ENCODE measurements at places on chromosomes 4 and X.

GRCh38 chr4:55117511-55117910 lies 7.9 kb downstream of the KDR start:
- no peak for DNase-seq

DNA sequence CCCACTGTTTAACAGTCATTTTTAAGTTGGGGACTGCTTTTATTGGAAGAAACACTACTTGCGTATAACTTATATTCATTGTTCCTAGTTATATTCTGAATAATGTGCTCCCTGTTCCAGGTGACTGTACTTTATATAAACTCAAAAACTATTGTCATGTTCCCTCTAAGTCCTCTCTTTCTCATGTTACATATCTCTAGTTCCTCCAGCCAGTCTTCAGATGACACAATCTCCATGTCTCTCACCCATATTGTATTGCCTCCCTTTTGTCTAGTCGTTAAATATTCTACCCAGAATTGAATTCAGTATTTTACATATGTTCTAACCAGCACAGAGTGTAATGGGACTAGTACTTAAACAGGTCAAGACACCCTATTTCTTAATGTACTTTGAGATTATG lies 5.3 kb downstream of the VAMP7 start:
- DNase-seq = no peak

DNA sequence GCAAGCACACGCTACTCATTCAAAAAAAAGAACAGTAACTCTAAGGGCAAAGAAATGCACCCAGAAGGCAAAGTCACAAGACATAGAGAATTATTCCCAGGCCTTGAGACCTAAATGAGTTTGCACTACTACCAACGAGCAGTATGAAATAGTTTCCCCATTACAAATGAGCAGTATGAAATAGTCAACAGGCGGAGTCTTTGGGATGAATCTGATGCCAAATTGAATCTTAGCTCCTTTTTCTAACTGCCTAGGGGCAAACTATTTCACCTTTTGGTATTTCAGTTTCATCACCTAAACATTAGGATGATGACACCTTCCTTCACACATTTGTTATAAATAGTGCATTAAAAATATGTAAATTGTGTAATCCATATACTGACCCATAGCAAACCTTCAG lies 213.0 kb upstream of the FAT4 start:
- DNase-seq = no peak

DNA sequence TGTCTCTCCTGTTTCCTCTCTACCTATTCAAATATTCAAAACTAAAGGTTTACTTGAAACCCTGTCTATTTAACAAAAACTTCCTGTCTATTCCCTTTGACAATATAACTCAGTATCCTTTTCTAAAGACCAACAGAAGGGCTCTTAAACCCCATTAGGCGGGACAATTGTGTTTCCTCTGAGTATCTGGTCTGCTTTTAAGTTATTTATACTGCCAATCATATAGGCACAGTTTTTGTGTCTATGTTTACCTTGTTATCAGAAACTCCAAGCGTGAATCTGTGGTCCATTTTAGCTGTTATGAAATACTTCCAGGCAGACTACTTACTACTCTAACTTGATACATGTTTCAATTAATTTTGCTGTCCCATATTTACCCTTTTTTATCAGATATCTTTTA lies 350.0 kb upstream of the CTSO start:
- DNase-seq = no peak

GRCh38 chrX:130691576-130691975 lies 211.4 kb downstream of the ENOX2 start:
- DNase-seq = no peak

GRCh38 chrX:29528281-29528680 lies 687.1 kb upstream of the MAGEB2 start:
- DNase-seq = no peak

DNA sequence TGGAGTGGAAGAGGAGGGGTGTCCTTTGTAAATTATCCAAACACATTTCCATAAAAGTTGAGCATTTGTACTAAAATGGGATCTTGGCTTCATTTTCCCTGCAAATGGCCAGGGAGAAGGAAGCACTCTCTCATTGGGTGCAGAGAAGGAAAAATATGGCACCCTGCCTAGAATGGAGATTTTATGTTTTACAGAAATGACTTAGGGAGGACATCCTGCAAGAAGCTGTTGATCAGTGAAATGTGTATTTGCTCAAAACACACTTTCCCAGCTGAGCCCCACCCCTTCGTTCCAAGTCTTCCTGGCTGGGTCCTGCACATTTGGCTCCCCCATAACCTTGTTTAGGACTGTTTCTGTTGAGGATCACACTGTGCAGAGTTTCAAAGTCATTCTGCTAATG lies 213.5 kb upstream of the TAPT1 start:
- no peak for DNase-seq

- DNase-seq = peak; percentile 59
These were observed 55.1 kb downstream of the GPR82 start for GRCh38 chrX:41779030-41779564.

DNA sequence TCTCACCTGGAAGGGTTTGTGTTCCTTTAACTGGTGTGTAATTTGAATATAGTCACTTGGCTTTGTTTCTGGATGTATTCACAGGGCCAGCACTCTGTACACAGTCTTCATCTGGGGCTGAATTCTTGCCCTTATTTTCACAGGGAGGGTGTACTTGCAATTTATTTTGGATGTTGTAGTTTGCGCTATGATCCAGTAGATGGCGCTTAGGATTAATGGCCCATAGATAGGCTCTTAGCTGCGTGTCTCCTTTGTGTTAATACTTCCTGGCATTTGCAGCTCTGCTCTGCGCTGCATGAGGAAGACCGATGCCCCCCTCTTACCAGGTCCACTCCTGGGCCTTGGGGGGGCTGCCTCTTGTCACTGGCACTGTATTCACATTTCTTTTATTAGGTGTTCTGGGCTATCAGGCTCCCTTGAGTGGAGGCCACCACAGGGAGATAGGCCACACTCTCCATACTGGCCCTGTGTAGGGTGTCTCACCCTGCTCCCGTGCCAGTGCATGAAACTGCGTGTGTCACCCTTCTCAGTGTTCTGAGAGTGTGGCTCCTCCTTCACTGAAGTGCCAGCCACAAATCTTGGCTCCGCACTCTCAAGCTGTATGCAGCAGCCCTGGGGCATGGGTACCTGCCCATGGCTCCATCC lies 562.2 kb downstream of the ZIC3 start:
- peak; percentile 20 for DNase-seq

GRCh38 chr4:176953021-176953420 lies 160.3 kb upstream of the VEGFC start:
- DNase-seq = no peak

- DNase-seq = no peak
These were observed 69.0 kb upstream of the FAM9B start for GRCh38 chrX:9102956-9103355.

DNA sequence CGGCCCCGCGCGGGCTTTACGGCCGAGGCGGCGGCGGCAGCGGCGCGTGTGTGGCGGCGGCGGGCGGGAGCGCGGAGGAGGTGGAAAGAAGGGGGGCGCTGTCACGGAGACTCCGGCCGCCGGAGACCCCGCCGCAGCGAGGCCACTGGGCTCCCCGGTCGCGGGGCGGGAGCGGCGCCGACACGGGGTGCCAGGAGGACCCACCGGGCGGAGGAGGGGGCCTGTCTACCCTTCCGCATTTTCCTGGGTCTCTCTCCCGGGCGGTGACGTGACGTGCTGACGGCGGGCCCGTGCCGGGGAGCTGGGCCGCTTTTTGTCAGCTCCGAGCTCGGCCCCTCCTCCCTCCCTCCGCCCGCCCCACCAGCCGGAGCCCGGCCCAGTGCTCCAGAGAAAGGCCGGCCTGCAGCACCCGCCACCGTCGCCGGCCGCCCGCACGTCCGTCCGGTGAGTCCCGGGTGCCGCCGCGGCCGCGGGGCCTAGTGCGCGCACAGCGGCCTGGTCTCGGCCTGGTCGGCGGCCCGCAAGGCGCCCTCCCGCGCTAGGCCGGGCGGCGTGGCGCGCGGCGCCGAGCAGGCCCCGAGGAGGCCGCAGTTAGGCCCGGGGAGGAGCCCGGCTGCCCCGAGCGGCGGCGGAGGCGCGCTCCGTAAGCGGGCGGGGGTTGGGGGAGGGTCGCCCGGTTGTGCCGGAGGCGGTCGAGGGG lies at the start of gene ZFX:
Gene ZFX (plus strand): TSS at position 379 of the 700 bp plus-strand sequence. CDS start 23,014 bp downstream, outside the sequence.
- DNase-seq = peak; percentile 64

DNA sequence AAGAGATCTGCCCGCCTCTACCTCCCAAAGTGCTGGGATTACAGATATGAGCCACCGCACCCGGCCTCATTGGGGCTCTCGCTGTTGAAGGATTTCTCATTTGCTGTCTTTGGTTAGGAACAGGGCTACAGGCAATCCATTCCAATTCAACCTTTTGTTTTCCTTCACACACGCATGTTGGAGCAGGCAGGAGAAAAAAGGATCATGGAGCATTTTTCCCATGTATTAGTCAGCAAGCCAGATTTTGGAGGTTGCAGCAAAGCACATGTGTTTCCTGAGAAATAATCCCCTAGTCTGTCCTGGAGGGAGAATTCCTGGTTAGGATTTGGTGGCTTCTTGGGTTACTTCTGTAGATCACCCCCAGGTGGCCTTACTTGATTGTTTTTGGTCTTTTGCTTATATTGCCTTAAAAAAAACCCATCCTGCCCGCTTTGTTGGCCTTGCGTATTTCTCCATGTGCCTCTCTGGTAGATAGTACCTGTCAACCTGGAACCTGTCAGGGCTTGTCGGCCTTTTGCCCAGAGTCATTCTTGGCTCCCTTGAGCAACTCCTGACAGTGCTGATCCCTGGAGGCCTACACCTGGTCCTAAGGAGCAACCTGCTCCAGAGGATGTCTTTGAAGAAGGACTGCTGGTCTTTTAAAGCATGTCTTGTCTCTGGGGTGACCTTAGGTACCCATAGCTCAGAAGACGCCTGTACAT lies 82.4 kb upstream of the CLCN4 start:
- no peak for DNase-seq

DNA sequence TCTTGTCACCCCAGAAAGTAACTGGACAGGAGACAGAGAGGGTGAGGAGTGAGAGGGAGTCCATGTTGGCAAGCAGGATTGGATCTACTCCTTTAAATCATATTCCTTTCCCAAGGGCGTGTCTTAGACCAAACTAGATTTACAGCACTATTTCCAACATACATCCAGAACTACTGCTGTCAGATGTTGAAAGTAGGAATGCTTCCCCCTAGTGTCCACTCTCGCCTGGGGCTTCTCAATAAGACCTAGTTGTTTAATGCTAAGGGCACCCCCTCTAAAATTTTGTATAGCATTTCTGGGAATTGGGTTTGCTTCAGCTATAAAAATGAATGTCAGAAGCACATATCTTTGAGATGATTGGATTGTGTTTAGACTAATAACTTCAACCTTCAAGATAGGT lies 13.3 kb downstream of the OFD1 start:
- DNase-seq = peak; percentile 39

GRCh38 chr4:71107726-71108125 lies 114.3 kb downstream of the DCK start:
- DNase-seq = no peak

- DNase-seq = no peak
These were observed 624.2 kb upstream of the AGA start for GRCh38 chr4:178066338-178066941.

GRCh38 chr4:103478734-103479133 lies 241.1 kb downstream of the TACR3 start:
- no peak for DNase-seq

GRCh38 chr4:77220828-77221613 lies 64.0 kb downstream of the CCNG2 start:
- DNase-seq = peak; percentile 43

DNA sequence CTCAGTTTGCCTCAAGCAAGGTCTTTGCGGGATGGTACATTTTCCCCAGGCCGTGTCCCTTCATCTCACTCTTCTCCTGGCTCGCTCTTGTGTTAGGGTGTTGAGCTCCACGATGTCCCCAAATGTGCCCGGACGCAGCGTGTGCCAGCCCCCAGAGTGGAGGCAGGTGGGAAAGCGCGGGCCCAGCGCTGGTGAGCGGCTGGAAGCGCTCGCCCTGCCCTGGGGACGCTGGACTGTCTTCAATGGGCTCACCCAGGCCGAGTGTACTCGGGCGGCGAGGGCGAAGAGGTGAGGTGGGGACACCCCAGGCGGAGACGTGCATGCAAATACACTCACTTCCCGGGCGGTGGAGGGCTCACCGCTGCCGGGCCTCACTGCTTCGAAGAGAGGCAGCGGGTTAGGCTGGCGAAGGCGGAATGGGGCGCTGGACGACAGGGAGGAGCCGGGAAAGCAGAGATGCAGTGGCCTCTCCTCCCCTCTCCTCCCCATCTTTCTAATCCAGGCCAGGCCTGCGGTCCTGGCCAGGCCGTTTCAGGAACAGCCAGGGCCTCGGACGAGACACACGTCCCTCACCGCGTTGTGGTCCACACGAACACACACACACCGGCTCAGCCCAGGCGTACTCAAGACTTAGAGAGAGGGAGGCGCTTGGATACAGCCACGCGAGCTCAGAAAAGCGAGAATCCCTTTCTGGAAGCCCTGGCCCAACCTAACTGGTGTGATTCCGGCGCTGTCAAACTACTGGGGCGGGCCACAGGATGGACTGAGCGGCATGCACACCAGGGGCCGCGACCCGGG lies 2.2 kb downstream of the NKX6-1 start:
- DNase-seq = no peak
